ENCODE measurements at places on chromosomes 16 and 17. TPM values are rescaled to one million over a fixed set of nuclear protein-coding genes. Genes with fewer than 3 reads are reported as not detected.

The PRSS36 gene
- polyA plus RNA-seq: 2.0 TPM

The PTX4 gene
- polyA plus RNA-seq: 0.59 TPM

DNA sequence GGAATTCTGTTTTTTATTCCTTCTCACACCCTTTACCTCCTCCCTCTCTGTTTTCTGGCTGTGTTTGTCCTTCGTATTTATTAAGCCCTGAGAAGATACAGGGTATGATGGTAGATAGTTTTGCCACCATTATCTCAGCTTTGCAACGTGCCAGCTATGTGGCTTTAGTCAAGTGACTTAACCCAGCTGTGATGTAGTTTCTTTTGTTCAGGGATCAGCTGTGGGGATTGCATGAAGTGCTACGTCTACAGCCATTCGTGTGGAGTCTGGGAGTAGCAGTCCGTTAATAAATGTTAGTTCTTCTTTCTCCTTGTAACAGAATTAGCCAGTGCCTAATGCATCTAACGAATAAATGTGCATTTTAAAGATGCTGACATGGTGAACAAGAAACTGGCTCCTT is 128.4 kb downstream of the HAPSTR1 start:
- no peak for DNase-seq

GRCh38 chr16:12345349-12345748 is 368.8 kb downstream of the SNX29 start:
- no peak for DNase-seq

- no peak for DNase-seq
Observed at GRCh38 chr17:63279498-63280230, 166.4 kb downstream of the CYB561 start.

DNA sequence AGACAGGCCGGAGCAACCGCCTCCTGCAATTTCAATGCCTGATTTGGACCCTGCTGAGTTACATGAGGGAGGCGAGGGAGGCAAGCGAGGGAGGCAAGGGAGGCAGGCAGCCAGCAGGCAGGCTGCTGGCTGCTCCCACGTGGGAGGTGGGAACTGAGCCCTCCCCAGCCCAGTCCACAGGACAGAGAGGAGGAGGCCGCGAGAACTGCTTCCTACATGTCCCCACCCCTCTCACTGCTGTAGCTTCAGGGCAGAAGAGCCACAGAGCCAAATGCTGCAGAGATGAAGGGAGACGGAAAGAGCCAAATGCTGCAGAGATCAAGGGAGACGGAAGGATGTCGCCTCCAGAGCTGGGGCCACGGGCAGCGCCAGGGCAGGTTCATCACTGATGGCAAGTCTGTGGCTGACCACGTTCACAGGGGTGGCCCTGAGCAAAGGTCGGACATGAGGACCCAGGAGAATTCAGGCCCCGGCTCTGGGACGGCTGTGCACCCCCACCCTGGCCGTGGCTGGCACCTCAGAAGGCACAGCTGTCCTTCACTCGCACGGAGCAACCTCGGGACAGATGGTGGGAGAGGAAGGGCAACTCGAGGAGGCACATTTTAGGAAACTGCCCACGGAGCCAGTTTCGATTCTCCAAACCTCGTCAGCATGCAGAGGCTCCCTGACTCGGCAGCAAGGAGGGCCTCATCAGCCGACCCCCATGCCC is 21.5 kb downstream of the RPH3AL start:
- DNase-seq: peak; percentile 47

The KRT9 gene
- polyA plus RNA-seq: not detected

DNA sequence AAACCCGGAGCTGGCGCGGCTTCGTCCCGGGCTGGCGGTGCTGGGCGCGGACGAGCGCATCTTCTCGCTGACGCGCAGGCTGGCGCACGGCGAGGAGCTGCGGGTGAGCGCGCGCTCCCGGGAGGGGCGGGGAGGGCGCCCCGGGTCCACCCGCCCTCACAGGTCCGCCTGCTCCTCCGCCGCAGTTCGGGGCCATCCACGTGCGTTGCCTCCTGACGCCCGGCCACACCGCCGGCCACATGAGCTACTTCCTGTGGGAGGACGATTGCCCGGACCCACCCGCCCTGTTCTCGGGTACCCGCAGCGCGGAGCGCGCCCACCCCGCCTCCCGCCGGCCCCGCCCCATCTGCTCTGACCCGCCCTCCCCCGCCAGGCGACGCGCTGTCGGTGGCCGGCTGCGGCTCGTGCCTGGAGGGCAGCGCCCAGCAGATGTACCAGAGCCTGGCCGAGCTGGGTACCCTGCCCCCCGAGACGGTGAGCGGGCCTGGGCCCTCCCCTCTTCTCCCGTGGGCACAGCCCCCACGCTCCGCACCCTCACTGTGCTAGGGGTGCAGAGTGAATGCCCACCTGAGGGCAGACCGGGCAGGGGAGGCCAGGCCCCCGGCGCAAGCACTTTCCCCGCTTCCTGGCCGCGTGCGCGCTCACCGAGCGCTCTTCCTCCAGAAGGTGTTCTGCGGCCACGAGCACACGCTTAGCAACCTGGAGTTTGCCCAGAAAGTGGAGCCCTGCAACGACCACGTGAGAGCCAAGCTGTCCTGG is 1.4 kb downstream of the HAGHL start:
- no peak for DNase-seq

The ABCA3 gene
- polyA plus RNA-seq: 18.4 TPM

DNA sequence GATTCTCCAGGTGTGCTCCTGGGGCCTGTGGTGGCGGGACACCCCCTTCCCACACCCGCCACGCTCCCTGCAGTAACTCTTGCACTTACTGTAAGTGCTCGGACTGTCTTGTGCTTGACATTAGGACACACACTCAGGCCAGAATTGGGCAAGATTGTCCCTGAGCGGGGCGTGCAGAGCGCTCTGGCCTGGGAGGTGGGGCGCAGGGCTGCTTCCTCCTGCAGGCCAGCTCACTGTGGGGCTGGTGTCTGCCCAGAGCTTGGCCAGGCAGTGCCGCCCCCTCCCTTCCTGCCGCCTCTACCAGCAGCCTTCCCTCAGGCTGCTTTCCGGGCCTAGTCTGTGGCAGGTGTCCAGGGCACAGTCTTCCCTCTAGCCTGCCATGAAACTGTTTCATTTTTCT is 6.1 kb upstream of the ATP6V0C start:
- DNase-seq: no peak

The CD300H gene
- polyA plus RNA-seq: not detected

The TSPAN10 gene
- polyA plus RNA-seq: 0.96 TPM

- DNase-seq: no peak
Observed at GRCh38 chr17:83067718-83068261, 11.6 kb upstream of the METRNL start.

The SGCA gene
- polyA plus RNA-seq: 424 TPM

All from hindlimb muscle (tissue), 1 donor.